ENCODE measurements at places on chromosomes 7 and 10. TPM values are rescaled to one million over a fixed set of nuclear protein-coding genes. Genes with fewer than 3 reads are reported as not detected.

Gene CCDC172
- not detected for total RNA-seq

Gene FGFBP3
- total RNA-seq: 2.0 TPM

Gene PYROXD2
- 28.2 TPM for total RNA-seq

DNA sequence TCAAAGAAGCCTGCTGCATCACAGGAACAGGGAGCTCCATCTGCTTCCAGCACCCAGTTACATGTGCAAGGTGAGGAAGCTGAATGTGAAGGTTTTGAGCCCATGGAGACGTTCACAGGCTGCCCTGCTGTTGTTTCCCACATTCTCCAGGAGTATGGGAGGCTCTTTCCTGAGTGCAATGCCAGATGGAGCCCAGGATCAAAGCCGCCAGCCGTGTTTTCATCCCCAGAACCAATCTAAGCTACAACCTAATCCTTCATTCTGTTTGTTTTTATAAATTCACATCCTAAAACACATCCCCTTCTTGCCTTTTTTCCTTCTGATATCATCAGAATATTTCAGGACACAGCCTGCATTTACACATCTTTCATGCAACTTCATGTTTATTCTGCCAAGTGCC is 98.9 kb upstream of the PRR15 start:
- no peak for DNase-seq

DNA sequence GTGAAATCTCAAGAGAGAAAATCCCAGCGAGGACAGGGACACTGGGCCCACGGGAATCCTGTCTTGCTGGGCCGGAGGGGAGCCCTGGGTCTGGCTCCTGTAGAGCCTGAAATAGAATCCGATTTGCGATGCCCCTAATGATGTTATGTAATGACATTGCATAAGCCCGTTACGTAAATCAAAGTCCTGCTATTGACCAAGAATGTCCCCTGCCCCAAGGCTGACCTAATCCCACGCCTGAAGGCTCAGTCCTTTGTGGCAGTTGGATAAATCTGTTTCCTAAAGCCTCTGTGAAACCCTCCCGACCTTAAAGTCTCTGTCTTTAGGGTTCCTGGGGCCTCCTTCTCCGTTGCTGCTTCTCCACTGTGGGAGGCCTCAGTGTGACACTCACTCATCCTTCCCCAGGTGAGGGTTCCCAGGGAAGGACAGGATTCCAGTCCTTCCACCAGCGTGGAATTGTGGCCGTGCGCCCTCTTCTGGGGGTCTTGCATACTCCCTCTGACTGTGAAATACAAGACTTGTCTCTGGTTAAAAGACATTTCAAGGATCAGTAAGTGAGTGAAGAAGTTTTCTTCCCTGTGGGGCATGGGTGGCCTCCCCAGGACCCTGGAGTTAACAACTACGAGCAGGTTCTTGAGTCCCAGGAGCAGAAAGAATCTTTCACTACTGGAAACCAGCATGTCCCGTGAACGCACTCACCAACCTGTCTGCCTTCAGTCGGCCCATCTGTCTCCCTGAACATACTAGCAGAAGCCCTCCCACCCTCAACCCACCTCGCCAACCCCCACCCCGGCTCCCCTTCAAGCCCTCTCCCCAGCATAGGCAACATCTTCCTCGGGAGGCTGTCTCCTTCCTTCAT is 19.8 kb downstream of the ZNF467 start:
- DNase-seq: no peak

GRCh38 chr7:46156086-46156485 is 235.0 kb upstream of the IGFBP3 start:
- DNase-seq: no peak

DNA sequence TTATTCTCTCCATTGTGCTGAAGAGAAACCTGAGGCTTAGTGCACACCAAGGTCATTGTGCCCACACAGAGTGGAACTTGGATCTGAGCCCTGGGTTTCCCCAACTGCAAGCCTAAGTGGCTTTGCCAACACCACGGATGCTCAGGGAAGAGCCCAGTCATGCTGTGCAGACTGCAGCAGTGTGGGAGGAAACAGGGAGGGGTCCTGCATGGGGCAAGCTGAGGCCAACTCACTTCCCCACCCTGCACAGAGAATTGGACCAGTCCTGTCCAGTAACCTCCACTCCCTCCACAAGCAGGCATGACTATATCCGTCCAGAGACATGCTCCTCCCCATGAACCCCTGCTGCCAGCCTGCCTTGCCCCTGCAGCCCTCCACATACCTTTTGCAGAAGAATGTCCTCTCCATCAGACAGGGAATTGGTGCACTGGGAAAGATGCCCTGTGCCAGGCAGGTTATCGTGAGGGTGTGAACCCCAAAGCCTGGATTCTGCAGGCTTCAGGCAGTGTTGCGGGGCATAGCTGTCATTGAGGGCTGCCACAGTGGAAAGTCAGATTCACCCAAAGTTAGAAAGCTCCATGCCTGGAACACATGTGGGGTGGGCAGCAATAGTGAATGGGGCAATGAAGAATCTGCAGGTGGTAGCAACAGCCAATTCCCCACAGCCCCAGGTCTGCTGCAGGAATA is 44.9 kb downstream of the DRGX start:
- no peak for DNase-seq
